ENCODE measurements at places on chromosomes 4 and X.

GRCh38 chr4:98838977-98839618 is 89.8 kb downstream of the EIF4E start:
- no peak for DNase-seq

DNA sequence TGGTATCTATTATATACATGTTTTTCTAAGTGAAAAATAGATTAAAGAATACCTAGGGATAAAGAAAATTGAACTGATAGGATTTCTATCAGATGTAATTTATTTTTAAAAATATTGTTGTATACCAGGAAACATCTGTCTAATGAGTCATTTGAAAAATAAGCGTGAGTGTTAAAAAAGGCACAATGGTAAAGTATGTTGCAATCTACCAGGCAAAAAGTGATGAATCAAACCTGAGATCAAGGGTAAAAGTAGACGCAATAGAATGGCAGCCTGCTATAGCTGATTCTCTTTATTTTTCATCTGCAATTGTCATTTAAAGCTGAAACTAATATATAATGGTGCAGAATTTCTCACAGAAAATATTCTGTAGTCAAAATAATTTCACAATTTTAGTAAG is 1119.6 kb downstream of the PCDH18 start:
- no peak for DNase-seq

- DNase-seq, result no peak
Observed at GRCh38 chr4:159206427-159206871, 103.6 kb downstream of the RAPGEF2 start.

DNA sequence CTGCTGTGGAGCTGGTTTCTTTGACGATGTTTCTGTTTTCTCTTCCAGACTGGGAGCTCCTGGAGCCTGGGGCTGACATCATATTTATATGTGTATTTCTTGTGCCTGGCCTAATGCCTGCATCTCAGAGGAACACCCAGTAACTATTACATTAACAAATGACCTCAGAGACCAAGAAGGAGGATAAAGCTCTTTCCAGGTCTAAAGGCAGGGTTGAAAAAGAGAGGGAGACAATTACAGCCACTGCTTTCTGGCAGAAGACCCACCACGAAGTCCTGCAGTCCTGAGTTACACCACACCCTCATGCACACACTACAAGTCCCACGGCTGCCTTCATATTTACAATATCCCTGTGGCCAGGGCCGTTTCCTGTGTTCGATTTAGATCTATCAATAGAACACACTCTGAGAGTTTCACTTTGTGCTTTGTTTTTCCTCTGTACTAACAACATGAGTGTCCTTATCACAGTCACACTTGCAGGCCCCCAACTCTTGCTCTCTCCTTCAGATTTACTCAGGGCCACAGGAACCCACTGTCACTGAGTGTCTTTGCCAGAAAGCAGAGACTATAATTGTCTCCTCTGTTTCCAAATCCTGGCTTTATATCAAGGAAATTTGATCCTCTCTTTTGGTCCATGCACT is 535.5 kb downstream of the MID1IP1 start:
- peak; percentile 23 for DNase-seq

DNA sequence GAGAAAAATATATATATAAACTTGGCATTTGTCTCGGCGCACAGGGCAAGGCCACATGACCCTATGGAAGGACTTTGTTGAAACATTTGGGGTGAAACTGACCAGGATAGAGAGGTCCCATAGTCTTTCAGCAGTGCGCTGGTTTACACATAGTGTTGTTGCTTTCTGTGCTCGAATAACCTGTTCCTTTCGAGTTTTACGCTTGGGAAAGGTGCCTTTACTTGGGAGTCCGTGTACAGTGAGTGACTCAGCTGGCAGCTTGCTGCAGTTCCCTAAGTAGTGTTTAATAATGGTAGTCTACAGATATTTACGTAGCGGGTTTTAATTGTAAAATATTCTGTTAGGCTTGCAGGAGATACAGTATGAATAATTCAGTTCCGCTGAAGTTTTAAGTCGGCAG is 578 bp downstream of the APOOL start:
- DNase-seq, result no peak

GRCh38 chrX:119040432-119040831 is 32.4 kb upstream of the CT47C1 start:
- no peak for DNase-seq

DNA sequence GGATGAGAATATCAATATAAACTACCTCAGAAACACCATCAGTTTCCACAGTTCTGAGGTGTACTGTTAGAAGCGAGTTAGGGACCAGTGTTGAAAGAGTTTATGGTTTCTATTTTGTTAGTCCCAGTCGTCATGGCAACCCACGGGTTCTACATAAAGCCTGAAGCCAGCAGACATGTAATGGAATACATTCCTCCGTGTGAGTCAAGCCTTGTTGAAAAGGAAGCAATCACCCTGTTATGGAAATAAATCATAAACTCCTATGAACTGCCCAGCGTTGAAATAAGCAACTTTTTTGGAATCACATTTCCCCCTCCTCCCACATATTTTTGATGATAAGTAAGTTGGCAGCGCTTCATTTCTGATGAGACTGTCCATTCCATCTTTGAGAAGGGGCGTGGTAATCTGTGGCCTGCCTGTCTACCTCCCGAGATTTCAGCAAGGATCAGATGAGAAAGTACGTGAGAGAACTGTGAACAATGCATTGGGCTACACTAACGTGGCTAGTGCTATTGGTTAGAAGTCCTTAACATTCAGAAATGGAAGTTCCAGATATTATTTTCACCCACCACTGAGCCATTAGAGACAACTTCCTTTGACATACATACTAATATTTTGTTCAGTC is 40.4 kb upstream of the PDHA1 start:
- no peak for DNase-seq

DNA sequence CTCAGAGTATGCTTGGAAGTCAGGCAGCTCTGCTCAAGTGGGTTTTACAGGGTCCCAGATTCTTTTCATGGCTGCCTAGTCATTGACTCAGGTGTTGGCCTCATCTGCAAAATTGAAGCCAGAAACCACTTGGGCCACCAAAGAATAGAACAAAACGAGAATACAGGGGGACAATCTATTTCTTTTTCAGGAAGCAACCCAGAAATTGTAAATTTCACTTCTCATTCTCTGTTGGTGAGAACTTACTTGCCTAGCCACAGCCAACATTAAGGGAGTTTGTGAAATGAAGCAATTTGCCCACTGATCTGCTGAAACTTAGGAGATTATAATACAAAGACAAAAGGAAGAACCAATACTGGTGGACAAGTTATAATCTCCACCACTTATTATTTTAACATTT is 8.6 kb upstream of the TKTL2 start:
- no peak for DNase-seq

- no peak for DNase-seq
Observed at GRCh38 chr4:156169861-156170260, 216.2 kb upstream of the CTSO start.

- peak; percentile 61 for DNase-seq
Observed at GRCh38 chr4:1544861-1545281, 138.6 kb upstream of the NKX1-1 start.

DNA sequence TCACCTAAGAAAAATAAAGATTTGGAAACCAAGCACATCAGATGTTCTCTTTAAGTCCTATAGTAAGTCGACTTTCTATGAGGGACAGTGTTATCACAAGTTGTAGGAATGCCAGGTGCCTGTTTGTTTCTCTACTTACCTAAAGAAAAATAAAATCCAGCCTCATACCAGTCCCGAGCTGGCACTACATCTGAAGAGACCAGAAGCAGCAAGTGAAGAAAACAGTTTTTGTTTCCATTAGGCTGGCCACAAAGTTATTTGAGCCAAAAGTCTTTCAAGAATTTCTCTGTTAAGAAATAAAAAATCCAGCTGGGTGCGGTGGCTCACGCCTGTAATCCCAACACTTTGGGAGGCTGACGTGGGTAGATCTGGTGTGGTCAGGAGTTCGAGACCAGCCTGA is 10.8 kb upstream of the PPARGC1A start:
- no peak for DNase-seq

GRCh38 chr4:136025540-136025939 is 1506.8 kb downstream of the PCDH18 start:
- DNase-seq, result no peak

DNA sequence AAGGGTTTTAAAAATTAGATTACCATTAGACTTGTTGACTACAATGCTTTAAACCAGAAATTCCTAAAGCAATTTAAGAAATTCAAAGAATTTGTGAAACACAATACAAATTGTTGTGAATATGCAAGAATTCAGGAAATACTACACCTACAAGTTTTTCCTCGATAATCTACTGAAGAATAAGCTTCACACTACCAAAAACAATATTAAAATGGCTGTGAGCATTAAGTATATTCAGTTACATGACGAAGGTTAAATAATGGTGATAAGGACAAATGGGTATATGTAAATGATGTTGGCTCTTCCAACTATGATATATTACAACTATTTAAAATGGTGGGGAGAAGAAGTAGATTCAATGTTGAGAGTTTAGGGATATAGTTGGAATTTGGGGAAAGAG is 111.1 kb upstream of the HTR2C start:
- DNase-seq, result no peak

GRCh38 chrX:132188175-132188574 is 31.1 kb downstream of the RAP2C start:
- DNase-seq, result no peak

DNA sequence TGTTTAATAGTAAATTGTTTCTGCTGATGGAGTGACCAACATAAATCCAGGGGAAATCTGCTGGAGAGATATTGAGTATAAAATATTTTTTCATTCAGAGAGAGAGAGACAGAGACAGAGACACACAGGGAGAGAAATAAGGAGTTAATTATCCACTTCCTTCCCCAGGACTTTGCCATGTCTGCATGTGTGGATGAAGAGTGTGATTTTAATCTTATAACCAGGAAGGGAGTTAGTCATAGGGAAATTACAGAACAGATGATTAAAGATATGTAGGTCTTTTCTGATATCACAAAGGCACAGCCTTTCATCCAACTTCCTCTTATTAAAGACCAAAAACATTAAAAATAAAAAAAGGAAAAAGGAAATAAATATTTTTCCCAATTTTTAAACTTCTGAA is 526.3 kb downstream of the SPRY1 start:
- no peak for DNase-seq

GRCh38 chrX:44303119-44303518 is 40.4 kb downstream of the EFHC2 start:
- no peak for DNase-seq

DNA sequence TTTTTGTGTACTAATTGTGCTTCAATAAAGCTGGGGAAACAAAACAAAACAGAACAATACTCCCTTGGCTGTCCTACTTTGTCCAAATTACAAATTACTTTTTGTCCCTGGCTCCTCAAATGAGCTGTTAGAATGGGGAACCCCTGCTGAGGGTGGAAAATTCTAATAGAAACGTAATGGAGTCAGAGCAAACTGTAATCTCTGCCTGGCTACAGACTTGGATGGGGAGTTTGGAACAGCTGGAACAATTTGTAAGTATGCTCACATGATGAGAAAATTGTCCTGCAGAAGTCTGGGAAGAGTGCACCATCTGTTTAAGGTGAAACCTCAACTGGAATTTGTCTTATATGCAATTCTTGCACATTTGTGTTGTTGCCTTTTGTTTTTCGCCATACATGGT is 364.4 kb upstream of the CLNK start:
- DNase-seq, result no peak
